Upper lobe of left lung (tissue), 6 donors: ENCODE measurements at places on chromosomes 3 and 15. TPM values are rescaled to one million over a fixed set of nuclear protein-coding genes. Genes with fewer than 3 reads are reported as not detected.

DNA sequence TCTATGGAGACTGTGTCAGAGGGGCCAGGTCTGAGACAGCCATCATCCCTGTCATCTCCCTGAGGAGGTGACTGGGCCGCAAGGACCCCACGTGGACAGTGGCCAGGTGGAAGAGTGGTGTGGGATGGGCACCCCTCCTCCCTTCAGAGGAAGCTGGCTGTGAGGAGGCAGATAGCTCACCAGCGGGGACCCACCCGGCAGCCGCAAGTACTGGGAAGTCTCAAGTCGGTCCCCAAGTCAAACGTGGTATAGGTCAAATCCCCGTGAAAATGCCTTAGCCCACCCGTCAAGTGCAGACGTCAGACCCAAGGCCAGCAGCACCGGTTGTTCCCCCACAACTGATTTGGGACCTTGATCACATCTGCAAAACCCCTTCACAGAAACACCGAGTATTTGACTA, 12.3 kb upstream of the KLF13 start:
- H3K36me3 ChIP-seq = no peaks in the 10 kb centered on the region
- H3K4me3 ChIP-seq = no peak overlapping the region
- H3K4me1 ChIP-seq = no peaks in the 10 kb centered on the region
- H3K27me3 ChIP-seq = no peaks in the 10 kb centered on the region
- no peak overlapping the region for H3K27ac ChIP-seq
- no peak for DNase-seq

GABRA5 gene
- total RNA-seq = not detected

VIPR1 gene
- total RNA-seq = 228 TPM

GRCh38 chr3:49263159-49263889, 13.7 kb downstream of the C3orf62 start:
- DNase-seq = no peak
- no peak overlapping the region for H3K4me3 ChIP-seq
- H3K27me3 ChIP-seq = no peaks in the 10 kb centered on the region
- no peak overlapping the region for H3K27ac ChIP-seq
- no peaks in the 10 kb centered on the region for H3K4me1 ChIP-seq

GP9 gene
- total RNA-seq = 12.0 TPM

DNA sequence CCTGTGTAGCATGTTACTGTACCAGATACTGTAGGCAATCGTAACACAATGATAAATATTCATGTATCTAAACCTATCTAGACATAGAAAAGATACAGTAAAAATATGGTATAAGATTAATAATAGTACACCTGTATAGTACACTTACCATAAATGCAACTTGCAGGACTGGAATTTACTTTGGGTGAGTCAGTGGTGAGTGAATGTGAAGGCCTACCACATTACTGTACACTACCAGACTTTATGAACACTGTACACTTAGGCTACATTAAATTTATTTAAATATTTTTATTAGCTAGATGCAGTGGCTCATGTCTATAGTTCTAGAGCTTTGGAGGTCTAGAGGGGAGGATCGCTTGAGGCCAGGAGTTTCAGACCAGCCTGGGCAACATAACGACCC, 186.6 kb upstream of the ROPN1 start:
- no peaks in the 10 kb centered on the region for H3K27me3 ChIP-seq
- no peak overlapping the region for H3K27ac ChIP-seq

LRRK1 gene
- total RNA-seq = 36.2 TPM

DNA sequence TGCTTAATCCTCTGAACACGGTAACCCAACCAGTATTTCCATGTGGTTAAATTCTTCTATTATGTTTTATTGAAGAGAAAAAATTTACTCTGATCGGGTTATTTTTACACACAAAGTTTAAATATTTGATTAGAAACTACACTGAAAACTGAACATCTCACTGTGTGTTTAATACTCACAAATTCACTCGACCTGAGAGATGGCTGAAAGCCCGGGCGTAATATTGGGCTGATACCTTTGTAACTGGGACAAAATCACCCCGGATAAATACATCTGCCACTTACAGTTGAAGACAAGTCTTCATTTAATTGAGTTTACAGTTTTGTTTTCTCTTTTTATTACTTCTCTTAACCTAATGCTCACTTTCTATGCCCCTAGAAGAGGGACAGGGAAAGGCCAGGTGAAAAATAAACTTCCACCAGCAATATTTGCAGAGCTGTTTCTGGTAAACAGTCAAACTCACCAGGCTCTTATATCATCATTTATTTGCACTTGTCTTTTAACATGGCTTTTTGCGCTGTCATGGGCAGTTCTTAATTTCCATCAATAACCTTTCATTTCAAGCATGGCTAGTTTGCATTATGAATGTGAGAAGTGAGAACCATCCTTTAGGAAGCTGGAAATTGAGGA, 145.6 kb upstream of the TMCO5A start:
- DNase-seq = no peak
- no peaks in the 10 kb centered on the region for H3K36me3 ChIP-seq
- no peaks in the 10 kb centered on the region for H3K4me1 ChIP-seq
- H3K4me3 ChIP-seq = no peak overlapping the region
